ENCODE measurements at places on chromosomes 2 and 18.

DNA sequence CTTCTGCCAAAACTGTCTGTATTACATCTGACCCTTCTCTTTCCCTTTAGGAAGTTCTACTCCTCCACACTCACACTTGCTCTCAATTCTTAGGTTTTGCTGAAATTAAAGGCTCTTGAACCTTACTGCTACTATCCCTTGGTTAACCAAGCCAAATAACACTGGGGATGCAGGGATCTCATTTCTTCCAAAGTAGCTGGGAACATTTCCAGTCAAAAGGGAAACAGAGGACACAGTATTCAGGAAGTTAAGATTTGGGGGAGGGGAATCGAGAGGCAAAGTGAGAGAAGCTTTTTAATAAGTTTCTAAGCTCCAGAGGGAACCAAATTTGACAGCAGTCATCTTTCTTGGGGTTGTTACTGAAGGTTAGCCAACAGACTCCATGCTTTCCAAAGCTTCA, 6.2 kb downstream of the SEPTIN2 start:
- DNase-seq = no peak

DNA sequence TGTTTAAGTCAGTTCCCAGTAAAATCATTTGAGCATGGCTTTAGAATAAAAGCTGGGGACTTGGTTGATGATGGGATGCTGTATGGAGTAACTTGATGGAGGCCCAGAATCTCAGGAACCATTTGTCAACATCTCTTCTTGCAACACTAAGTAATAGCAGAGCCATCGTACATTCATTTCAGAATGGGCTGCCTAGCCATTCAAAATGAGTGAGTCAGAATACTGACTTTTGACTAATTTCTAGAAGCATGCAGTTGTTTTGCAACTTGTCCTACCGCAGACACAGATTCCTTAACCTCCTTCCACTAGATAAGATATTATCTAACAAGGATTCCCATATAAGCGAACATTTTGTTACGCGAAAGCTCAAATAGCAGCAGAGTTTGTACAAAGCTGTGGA, 229.5 kb downstream of the CNTNAP5 start:
- DNase-seq = peak; percentile 61

DNA sequence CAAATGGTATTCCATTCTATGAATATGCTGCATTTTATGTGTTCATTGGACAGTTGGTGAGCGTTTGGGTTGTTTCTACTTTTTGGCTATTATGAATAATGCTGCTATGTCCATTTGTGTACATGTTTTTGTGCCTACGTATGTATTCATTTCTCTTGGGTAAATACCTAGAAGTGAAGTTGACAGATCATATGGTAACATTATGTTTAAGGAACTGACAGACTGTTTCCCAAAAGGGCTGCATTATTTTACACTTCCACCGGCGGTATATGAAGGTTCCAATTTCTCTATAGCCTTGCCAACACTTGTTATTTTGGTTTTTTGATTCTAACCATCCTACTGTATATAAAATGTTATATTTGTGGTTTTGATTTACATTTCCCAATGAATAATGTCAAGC, 703.9 kb upstream of the CDH2 start:
- DNase-seq = no peak

DNA sequence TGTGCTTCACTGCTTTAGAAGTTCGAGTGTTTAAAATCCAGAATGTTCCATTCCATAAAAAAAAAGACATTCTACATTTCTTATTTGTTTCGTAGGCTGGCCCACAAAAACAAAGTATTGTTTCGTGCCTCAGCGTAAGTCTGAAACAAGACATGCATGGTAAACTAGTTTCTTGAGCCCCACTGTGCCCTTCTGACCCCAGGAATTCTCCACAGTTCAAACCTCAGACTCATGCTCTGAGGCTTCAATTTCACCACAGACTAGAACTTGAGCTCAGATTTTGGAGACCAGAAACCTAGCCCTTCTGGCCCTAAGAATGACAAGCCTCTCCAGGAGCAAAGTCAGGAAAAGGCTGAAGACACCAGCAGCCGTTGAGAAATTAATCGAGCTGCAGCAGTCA, 151.5 kb downstream of the SLC8A1 start:
- no peak for DNase-seq

DNA sequence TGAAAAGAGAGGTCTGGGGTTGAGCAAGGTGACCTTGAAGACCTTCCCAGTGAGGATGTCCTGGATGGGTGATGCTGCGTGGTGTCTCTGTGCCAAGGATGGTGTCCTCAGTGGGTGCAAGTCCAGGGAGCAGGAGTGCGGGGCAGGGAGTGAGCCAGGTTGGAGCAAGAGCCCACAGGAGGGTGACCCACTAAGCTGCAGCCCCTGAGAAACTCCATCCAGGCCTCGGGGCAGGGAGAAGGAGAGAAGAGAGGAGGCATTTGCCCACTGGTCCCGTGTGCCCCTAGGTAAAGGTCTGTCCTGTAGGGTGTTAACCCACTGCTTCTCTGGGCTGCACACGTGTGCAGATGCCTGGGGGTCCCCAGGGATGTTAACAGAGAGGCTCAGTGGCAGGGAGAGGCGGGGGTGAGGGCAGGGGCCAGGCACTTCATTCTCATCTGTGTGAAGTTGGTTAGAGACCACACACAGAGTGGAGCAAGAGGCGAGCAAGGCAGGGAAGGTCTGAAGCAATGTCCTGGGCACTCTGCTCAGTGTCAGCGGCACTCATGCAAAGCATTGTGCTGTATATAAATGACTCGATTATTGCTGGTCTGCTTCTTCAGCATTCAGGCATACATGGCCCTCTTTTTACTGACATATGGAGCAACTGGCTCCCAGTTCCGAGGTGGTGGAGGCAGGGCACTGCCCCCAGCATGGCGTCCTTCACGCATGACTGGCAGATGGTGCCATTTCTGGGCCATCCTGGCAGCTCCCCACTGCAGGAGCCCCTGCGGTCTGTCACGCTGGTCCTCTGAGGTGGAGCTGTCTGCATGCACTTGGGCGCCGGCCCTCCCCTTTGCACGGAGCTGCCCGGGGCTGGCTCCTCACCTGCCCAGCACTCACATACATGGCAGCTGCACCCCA, 117.2 kb upstream of the HS6ST1 start:
- DNase-seq = no peak

GRCh38 chr18:36328385-36328858, 30.9 kb downstream of the FHOD3 start:
- no peak for DNase-seq

GRCh38 chr2:53455094-53455493, 312.5 kb upstream of the CHAC2 start:
- DNase-seq = no peak

DNA sequence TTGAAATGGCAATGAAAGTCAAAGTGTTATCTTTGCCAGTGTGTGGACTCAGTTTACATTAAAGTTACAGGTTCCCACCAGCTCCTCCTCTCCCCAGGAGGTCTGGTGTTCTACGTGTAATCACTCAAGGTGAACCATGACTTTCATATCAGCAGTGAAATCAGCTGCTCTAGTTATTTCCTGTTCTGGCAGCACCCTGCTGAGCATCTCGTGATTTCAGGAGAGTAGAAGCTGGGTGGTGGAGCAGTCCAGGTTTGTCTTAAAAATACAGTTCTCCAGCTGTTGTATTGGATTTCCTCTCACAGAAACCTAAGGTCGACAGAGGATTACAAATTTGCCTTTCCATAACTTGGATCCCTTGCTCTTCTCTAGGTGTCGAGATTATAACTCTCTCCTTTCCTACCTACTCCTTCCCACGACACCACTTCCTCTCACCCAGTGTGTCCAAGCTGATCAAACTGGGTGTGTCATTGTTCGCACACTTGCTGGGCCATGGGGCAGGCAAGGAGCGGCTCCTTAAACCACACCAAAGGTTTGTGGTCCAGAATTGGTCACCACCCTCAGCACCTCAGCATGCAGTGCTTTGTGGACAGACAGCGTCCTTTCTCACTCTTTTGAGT, 13.0 kb upstream of the ARHGAP25 start:
- DNase-seq = no peak

DNA sequence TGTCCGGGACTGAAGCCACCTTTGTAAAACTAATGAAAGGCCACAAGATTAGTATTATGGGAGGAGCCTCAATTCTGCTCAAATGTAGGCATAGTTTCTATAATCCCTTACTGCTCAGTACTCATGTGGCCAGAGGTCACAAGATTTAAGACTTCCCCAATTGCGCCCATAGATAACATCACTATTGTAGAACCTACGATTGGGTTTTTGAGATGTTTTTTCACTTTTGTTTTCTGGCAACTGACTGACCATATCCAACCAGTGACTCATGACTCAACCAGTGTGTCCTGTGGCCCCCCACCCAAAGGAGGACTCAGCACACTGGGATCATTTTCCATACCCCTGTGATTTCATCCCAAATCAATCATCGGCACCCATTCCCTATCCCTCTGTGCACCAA, 15.2 kb upstream of the TSPYL6 start:
- DNase-seq = no peak

DNA sequence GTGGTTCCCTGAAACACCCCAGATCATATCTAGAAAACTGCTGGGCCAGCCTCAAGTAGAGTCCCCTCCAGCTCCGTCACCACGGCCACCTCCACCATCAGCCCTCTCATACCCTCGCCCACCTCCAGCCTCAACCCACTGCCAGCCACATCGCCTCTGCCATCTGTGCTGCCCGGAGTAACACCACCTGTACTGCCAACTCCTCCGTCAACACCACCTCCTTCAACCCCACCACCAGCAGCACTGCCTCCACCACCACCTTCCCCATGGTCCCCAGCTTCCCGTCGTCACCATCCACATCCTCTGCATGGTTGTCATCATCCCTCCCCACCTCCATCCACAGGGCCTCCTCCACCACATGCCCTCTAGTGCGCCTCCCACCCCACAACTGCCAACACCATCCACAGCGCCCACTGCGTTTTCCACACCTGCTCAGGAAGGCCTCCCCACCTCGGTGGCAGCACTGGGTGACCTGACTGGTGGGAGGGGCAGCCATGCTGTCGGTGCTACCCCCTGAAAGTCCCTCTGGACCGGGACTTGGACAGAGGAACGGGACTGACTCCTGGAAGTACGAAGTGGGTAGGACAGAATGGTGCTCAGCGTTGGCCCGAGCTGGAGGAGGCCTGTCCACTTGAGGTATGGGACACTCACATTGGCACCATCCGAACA, 1.6 kb downstream of the SNED1 start:
- DNase-seq = no peak

DNA sequence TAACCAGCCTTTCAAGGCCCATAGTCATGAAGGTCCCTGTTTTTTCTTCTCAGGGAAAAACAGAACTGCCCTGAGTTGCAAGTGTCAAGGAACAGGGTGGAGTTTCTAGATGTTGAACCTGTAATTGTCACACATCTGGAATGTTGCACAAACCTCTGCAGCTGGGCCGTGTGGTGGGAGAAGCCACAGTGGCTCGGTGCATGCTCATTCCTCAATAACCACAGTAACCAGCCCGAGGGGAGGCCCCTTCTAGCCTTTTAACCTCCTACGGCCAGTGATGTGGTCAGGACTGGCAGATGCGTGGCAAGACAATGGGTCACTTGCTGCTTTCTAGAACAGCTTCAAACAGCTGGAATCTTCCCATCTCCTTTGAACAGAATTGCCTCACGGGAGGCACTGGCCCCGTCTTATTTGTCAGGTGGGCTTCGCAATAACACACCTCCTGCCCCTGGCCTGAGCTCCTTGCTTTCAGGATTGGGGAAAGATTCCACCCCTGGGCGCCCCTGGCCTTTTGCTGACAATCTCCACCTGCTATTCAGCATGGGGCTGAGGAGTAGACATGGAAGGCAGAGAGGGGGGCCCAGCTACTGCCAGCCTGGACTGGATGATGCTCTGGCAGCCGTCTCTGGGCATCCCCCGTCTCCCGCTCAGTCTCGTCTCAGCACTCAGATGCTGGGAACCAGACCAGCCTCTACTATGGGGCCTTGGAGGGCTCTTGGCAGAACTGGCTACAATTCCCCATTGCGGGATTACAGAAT, 102.9 kb downstream of the KLHL29 start:
- peak; percentile 20 for DNase-seq

GRCh38 chr18:35041815-35042387, 688 bp downstream of the MAPRE2 start:
- no peak for DNase-seq

GRCh38 chr2:198611201-198611600, 806.8 kb downstream of the PLCL1 start:
- no peak for DNase-seq
